Activated CD4-positive, CD25-positive, alpha-beta regulatory T cell treated with anti-CD3 and anti-CD28 coated beads, Interleukin-2, amount 50 U/mL, for 72 hours (primary cell): ENCODE measurements at places on chromosomes 5 and 9.
A peak's percentile ranks its signal among the peaks of the same experiment; 100 is the strongest.

GRCh38 chr9:127172066-127172707 lies 49.8 kb upstream of the ANGPTL2 start:
- peak; percentile 12 for DNase-seq

- no peak for DNase-seq
These were observed 32.8 kb upstream of the PUM3 start for GRCh38 chr9:2876726-2877125.

DNA sequence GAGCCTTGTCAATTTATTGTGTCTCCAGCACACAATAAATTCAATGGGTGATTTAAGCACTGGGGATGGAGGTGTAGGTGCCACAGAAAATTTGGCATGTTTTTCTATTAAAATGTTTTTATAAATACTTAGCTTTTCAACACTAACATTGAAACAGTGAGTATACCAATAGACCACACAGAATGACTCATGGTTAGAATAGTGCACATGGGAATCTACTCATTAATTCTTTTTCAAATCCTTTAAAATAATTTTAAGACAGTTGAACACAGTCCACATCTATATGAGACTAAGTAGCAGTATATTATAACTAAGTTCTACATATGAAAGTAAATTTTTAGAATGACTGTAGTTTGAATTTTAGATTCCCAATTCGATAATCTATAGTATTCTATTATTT lies 67.1 kb downstream of the LNPEP start:
- DNase-seq = no peak

- DNase-seq = no peak
These were observed 34.6 kb downstream of the HACD4 start for GRCh38 chr9:20996809-20997208.

DNA sequence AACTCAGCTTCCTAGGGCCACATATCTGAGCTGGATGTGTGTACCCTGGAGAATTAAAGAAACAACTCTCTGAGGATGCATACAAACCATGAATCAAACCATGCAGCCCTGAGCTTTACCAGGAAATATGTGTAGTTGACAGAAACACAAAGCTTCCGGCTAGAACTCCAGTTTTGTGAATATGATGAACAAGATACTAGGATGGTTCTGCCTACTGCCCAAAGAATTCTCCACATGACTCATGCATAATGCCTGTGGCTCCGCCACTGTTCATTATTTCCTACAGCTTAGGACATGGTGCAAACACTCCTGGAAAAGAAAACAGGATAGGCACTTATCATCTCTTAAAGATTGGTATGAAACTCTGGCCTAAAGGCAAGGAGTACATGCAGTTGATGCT lies 343.4 kb downstream of the DNAH5 start:
- no peak for DNase-seq

DNA sequence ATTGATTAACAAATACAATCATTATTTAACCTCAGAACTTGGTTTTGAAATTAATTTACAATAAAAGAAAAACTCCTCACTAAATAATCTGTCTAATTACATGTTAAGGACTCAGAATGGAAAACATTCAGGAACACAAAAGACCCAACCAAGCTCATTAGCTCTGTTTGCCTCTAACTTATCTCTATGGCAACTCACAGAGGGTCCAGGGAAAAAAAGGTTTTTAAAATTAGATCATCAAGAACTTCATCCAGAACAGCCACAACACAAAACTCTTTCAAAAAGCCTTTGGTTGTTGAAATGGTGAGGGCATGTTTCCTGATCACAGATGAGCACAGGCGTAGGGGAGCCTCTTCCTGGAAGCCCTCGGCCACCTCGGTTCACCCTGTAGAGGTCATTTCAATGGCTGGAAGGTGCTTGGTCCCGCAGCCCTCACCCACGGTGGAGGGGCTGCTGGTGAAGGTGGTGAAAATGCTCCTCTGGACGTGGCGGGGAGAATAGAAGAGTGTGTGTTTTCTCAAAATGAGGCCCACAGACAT lies 17.2 kb upstream of the TCF7 start:
- DNase-seq = no peak

DNA sequence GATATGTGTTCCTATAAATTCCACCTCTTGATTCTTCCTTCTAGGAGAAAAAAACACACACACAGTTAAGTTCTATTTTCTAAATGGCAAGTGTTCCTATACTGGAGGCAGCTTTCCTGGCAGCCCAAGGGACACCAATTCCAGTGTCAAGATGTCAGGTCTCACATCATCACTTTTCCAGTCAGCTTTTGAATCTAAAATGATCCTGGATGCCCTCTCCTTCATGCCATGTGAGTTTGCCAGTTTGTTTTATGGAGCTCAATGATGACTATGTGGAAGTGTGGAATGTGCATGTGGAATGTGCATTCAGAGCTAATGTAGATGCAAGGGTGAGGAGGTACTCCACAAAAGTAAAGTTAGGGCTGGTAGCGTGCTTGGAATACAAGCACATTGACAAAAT lies 269.3 kb upstream of the NMUR2 start:
- no peak for DNase-seq
